ENCODE measurements at places on chromosomes 4 and X.

GRCh38 chrX:115255003-115255402, 21.1 kb upstream of the LRCH2 start:
- no peak for DNase-seq

DNA sequence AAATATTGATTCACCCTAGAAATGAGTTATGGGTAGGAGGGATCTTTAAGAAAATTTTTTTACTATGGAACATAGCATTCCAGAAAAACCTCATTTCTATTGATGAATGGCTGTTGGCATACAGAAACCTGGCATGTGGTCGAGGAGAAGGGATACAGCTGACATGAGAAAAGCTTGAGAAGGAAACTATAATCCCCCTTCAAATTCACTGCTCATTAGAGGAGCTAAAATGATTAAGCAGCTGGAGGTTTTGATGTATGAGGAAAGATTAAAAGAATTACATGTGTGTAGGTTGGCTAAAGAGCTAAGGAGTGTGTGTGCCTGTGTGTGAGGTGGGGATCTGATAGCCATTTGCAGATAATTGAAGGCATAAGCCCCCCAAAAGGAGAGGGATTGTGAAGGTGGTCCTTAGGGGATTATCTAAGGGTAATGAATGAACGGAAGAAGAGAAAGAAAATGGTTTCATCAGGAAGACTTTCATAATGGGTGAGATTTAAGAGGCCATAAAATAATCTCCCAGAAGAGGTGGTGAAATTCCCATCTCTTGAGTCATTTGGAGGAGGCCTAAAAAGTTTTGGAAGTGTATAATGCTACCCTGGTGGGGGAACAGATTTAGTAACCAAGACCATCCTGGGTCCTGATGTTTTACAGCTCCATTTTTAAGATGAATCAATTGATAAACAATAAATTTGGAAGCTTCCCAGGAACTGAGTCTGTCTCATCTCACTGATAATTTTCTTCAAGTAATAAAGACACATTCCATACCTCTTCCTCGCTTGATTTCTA, 272.0 kb upstream of the HAND2 start:
- no peak for DNase-seq

DNA sequence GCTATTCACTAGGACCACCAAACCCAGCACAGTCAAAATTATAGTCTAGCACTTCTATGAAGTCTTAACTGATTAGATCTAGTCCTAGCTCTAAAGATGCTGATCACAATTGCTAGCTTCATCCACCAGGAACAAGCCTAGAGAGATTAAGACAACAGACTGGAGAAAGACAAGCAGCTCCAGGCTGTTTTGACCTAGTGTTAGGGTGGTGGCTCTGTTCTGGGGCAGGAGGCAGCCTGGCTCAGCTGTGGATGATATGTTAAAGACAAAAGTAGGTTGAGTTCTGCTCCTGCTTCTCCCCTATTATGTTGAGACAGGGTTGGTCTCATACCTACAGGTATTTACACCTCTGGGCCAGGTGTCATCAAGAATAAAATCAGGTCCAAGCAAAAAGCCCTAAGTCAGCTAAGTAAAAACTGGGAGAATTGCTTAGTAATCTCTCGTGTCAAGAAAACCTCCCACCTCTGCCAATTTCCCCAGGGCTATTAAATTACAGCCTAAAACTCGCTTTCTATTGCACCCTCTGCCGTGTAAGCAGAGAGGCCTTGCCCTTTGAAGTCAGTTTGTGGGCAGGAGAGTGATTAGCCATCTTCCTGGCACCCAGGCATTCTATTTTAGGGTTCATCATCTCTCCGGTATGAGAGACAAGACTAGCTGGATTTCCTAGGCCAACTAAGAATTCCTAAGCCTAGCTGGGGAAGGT, 39.9 kb downstream of the RAB40AL start:
- no peak for DNase-seq

DNA sequence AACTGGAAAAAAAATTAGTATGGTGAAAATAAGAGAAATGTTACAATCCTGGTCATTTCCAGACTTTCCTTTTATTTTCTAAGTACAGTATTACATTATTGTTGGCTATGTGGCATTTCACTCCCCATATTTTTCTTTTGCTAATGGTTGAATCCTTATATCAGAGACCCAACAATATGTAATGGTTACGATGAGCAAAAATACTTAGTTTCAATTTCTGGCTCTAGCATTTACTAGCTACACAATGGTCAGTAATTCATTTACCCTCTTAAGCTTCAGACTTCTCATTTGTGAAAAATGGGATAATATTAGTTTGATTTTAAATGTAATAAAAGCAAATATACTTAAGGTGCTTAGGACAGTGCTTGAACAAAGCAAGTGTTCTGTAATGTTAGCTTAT, 942.9 kb upstream of the PABPC4L start:
- DNase-seq: no peak

DNA sequence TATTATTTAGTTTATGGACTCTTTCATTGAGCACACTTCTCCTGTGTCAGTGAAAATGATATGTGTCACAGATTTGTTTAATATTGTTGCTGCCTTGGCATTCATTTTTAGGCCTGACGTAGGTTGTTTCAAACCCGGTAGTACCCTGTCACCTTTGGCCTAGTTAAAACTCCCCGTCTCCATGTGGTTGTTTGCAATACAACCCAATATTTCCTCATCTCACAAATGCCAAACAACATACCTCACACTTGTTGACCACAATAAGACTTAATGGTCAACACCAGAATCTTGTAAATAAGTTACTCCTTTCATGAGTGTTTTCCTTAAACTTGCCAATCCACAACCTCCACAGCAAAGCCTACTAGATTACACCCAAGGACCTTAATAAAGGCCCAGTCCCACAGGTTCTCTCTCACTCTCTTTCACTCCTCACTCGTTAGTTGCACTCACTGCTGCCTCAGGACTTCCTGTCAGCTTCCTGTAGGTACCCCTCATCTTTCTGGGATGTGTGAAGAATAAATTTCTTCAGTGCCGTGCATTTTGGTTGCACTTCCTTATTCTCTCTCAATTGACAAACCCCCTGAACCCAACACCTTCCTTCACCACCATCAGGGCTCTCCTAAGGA, 31.3 kb downstream of the IL13RA2 start:
- DNase-seq: no peak

DNA sequence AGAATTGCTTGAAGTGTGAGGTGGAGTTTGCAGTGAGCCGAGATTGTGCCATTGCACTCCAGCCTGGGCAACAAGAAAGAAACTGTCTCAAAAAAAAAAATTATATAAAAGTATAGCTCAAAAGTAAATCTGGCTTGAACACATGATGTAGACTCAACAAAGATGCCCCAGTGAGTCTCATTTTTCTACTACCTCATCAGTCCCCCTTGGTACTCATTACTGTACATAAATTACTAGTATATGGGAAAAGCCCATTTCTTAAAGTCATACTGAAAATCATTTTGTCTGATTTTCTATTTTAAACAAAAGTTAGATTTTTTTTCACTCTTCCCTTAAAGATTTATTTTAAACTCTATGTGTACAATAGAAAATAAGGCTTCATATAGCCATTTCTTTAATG, 39.2 kb downstream of the FAM241A start:
- DNase-seq: no peak

- DNase-seq: no peak
These were observed 127.4 kb downstream of the SLC39A8 start for GRCh38 chr4:102217775-102218355.

GRCh38 chrX:4091046-4091760, 377.8 kb upstream of the PRKX start:
- DNase-seq: no peak

DNA sequence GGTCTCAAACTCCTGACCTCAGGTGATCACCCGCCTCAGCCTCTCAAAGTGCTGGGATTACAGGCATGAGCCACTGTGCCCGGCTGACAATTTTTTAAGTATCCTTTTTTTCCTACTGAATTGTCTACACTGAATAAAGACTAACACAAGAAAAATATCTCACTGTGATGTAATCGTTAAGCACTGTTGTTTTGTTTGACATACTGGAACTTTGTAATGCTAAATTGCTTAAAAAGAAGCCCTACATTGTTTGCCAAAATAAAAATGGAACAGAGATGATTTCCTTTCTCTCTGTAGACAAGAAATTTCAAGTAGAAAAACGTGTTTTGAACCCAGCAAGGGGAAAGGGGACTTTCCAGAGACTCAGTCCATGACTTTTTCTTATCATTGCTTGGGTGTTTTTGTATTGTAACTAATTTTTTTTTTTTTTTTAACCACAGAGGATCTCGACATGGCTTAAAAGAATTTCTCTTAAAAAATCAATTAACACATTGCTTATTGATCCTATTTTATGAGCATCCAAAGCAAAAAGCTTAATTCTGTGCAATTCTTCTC, 74.9 kb downstream of the TMEM156 start:
- no peak for DNase-seq

- no peak for DNase-seq
These were observed 52.1 kb downstream of the XAGE2 start for GRCh38 chrX:52420824-52421443.

- no peak for DNase-seq
These were observed 58.2 kb upstream of the MSN start for GRCh38 chrX:65609237-65609636.

DNA sequence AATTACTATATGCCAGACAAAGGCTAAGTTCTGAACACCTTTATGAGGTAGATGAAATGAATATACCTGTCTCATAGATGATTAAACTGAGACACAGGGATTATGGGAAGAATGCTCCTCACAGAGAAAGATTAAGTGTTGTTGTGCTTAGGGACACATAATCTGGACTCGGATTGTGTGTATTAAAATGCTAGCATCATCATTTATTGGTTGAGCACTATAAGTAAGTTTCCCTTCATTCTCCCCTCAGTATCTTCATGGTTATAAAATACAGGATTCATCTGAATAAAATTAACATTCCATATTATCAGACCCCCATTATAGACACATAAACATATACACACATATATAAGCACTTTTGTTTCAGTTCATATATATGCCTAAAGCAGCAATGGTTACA, 463.5 kb downstream of the PPP4R3C start:
- no peak for DNase-seq

DNA sequence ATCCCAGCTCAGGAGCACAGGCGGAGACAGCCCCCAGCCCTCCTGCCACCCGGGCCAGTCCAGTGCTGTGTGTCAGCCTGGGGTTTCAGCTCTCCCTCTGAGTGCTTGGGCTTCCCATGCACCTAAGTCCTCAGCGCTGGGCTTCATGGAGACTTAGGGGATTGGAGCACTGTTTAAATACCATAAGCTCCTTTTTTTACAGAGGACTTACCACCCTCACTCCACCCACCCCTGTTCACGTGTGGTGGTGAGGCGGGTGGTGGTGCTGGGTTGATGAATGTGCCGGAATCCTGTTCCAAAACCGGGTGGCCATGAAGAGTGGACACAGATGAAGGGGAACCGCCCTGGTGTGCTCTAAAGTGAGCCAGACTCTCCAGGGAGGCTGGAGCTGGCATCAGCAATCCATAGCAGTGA, 66.9 kb downstream of the PSAPL1 start:
- no peak for DNase-seq

DNA sequence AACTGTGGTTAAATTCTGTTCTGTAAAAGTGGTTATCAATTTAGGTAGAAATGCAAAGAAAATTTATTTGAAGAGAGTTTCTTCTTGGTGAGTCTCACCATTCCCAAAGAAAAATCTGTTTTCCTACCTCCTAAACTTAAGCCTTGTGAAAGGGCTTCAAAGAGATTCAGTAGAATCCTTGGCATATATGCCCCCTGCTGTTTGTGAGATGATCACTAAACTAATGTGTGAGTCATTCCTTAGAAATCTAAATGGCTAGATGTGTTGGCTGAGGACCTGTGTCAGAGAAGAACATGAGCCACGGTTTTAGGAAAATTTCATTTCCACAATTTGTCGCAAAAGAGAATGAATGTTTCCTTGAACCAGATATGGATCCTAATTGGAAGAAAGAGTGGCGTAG, 260.9 kb downstream of the SLC7A11 start:
- DNase-seq: no peak

- no peak for DNase-seq
These were observed 1718.8 kb upstream of the PCDH10 start for GRCh38 chr4:131430302-131430701.

- no peak for DNase-seq
These were observed 322.8 kb upstream of the FAT1 start for GRCh38 chr4:187046471-187046870.
